ENCODE measurements at places on chromosomes 3 and 15. TPM values are rescaled to one million over a fixed set of nuclear protein-coding genes. Genes with fewer than 3 reads are reported as not detected.
A peak's percentile ranks its signal among the peaks of the same experiment; 100 is the strongest.

- DNase-seq, result no peak
These were observed 98.9 kb downstream of the APBA2 start for GRCh38 chr15:28984421-28985315.

Gene KLHL24
- 139 TPM for total RNA-seq

Gene COMMD2
- total RNA-seq, result 45.1 TPM

Gene ATP10A
- 1.6 TPM for total RNA-seq

DNA sequence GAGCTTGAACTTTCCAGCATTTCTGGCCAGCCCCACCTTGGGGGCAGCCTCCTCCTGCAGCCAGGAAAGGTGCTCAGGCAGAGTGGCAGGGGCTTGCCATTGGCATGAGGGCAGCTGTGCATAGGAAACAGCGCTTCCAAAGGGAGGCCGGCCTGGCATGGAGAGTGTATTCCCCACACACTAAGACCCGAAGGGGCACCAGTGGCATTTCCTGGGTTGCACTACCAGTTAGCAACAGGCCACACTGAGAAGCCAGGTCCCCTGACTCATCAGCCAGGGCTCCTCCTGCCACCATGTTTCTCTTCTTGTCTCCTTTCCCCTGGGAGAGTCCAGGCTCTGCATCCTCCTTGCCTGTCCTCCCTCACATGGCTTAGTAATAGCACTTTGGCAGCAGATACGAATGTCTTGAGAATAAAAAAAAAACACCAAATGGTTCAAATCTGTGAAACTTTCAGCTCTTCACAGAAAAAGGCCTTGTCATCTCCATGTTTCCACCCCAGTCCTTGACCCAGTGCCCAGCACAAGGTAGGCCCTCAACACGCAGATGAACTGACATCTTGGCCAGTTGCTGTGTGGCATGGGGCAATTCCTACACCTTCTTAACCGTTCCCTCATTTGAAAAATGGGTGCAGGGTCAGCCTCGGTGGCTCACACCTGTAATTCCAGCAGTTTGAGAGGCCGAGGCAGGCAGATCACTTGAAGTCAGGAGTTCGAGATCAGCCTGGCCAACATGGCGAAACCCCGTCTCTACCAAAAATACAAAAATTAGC lies 180.4 kb downstream of the SMAD6 start:
- DNase-seq, result no peak

Gene EFL1
- total RNA-seq, result 27.8 TPM

Gene BFSP2
- 1.6 TPM for total RNA-seq

Gene CHRNA5
- 1.2 TPM for total RNA-seq

Gene C3orf49
- total RNA-seq, result not detected

GRCh38 chr15:74804935-74805334 lies 7.7 kb upstream of the LMAN1L start:
- DNase-seq, result no peak

Gene GHSR
- not detected for total RNA-seq

Gene KCNMB2
- not detected for total RNA-seq

DNA sequence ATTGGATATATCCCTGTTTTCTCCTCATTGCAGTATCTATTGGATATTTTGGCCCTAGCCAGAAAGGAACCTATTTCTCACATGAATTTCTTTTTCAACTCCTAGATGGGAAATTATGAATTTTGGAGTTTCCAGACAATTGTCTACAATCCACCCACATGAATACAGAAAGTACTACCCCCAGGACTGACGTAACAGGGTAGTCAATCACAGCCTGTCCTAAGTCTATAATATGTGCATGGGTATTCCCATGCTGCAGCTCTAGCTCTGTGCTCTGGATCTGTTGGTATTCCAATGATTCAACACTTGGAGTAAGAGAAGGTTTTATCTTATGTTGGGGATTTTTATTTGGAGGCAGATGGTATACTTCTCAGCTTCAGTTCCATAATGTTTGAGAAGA lies 393.1 kb upstream of the ARRDC4 start:
- DNase-seq, result no peak

Gene CGNL1
- 0.24 TPM for total RNA-seq

- DNase-seq, result no peak
These were observed 185.0 kb upstream of the ANKRD28 start for GRCh38 chr3:15982667-15983196.

- DNase-seq, result no peak
These were observed 34.3 kb upstream of the CMC1 start for GRCh38 chr3:28207000-28207733.

DNA sequence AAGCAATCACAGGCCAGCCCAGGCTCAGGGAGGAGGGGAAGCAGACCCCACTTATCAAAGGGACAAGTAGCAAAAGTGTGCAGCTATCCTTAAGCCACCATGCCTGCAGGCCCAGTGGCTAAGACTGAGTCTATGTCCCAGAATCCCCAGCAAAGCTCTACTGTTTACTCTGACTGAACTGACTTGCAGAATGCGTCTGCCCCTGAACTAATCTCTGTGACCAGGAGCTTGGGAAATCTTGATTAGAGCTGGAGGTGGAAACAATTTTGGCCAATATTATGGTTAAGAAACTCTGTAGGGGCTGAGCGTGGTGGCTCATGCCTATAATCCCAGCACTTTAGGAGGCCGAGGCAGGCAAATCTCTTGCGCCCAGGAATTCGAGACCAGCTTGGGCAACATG lies 22.6 kb downstream of the DPH3 start:
- no peak for DNase-seq

Gene CLDN16
- total RNA-seq, result not detected

DNA sequence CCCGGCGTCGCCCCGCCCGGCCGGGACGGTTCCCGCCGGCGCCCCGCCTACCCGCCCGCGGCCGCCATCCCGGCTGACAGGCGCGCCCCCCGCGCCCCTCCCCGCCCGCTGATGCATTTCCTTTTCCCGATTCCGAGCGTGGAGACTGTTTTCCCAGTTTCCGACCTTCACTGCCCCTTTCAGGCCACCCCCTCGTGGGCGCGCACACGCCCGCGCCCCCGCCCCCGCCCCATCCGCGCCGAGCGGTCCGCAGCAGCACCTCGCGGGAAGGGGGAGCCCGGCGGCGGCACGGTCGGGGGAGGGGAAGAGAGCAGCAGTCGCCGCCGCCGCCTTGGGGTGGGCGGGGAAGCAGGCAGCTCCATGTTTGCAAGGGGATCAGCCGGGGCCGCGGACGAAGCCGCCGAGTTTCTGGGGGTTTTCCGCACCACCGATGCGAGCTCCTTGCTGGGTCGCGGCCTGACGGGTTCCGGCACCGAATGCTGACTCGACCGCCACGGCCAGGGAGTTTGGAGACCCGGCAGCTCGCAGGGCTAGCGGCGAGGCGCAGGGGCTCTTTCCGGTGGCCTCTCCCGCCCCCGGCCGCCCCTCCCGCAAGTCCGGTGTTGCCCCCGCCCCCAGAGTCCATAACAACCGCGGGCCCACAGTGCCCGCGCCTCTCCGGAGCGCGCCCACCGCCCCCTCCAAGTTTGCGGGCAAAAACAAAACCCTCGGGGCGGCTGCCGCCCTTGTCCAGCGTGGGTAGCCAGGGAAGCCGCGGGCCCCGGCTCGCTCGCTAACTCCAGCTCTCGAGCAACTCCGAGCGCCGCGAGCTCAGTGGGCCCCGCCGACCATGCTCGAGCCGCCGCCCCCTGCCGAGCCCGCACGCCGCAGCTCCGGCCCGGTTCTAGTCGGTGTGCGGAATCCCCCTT lies 3.2 kb upstream of the SIN3A start:
- DNase-seq, result peak; percentile 90

Gene PPCDC
- 15.1 TPM for total RNA-seq

- no peak for DNase-seq
These were observed 126.3 kb downstream of the EEFSEC start for GRCh38 chr3:128279601-128279880.

GRCh38 chr15:52233405-52233804 lies 42.2 kb upstream of the GNB5 start:
- peak; percentile 85 for DNase-seq

DNA sequence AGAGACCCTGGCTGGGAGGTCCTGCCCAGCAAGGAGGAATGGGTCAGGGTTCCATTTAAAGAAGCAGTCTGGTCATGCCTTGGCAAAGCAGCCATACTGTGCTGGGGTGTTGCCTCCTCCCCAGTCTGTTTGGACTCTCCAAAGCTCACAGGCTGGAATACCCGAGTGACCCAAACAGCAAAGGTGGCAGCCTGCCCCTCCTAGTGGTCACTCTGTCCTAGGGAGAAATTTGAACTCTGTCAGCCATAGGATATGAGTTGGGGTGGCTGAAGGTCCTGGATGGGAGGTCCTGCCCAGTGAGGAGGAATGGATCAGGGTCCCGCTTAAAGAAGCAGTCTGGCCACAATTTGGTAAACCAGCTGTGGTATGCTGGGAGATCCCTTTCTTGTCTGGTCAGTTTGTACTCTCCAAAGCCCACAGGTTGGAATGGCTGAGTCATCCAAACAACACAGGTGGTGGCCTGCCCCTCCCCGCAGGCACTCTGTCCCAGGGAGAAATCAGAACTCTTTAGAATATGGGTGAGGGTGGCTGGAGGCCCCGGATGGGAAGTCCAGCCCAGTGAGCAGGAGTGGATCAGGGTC lies 45.0 kb downstream of the CCR1 start:
- no peak for DNase-seq

GRCh38 chr3:133490468-133491351 lies 82.8 kb upstream of the CDV3 start:
- peak; percentile 82 for DNase-seq

DNA sequence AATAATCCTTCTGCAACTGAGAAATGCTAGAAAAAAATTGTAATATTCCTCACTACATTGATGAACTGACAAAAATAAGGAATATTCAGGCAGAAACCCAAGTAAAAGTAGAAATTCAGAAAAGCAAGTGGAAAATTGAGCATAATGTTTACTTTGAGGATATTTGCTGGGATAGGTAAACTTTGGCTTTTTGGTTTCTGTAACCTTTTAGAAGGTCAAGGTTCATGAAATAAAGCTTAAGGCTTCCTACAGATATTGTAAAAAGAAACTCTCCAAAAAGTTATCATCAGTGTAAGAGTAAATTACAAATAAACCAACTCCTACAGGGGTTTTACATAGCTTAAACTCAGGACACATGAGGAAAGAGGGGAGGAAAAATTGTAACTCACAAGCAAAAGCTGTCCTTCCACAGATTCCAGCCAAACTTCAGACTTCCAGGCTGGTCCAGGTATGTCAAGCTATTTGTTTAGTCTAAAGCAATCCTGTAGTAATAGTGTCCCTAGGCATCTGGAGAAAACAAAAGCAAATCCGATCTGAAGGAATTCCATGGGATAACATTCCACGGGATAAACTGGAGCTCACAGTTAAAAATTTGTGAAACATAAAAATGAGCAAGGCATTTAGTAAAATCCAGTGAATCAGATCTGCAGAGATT lies 21.1 kb downstream of the C3orf70 start:
- DNase-seq, result no peak

DNA sequence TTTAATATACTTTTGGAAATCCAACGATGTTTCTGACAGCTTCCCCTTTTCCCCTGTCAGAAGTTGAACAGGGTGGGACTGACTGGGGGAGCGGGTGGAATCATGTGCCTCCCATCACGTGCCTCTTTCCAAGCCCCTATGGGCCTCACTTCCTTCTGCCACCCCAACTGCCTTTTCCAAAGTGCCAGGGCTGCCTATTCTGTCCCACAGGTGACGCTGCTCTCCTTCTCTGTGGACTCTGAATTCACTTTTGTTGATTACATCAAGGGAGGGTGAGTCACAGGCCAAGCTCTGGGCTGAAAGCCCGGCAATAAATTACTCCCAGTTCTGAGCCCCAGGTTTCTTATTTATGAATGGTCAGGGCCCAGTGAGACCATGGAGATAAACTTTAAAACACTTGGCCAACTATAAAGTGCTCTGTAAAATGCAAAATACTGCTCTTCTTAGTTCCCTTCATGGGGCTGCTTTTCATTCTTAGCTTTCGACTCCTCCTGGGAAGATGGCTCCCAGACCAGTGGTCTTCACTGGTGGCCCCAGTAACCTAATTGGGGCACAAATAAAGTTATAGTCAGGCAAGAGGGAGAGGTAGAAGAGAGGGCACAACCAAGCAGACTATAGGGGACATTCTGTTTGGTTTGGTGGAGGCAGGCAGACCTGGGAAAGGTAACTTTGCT lies 12.3 kb downstream of the CPNE9 start:
- no peak for DNase-seq

Gene GATA2
- total RNA-seq, result not detected
